ENCODE measurements at places on chromosomes 11 and 22. TPM values are rescaled to one million over a fixed set of nuclear protein-coding genes. Genes with fewer than 3 reads are reported as not detected.

GRCh38 chr11:25327656-25328055, 830.8 kb downstream of the LUZP2 start:
- no peak for DNase-seq

DNA sequence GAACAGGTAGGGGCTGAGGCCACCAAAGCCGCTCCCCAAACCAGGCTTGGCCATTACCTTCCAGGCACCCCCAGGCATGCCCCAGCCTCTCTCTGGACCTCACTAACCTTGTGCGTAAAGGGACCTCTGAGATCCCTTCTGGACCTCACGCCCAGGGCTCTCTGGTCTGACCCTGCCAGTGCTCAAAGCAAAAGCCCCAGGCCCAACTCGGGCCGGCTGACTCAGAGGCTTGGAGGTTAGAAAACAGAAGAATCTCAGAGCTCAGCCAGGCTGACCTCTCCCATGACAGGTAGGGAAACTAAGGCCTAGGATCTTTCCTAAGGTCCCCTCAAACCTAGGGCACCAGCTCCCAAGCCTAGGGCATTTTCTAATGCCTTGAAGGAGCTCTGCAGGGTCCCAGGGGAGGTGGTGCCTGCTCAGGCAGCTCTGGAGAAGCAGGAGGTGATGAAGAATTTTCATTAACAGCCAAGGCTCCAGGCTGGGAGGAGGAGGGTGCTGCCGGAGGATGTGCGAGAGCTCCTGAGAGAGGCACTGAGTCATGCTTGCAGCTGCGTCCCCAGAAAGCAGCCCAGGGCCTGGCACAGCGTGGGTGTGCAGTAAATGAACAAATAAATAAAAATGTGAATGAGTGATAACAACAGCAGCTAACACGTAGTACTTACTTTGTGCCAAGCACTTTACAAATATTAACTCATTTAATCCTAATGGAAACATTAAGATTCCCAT, 25.6 kb downstream of the ARRB1 start:
- DNase-seq: no peak

- DNase-seq: no peak
Measured at GRCh38 chr11:102332611-102332994, 14.4 kb upstream of the BIRC2 start.

- DNase-seq: peak; percentile 40
Measured at GRCh38 chr11:110777775-110778174, 65.5 kb upstream of the ARHGAP20 start.

- no peak for DNase-seq
Measured at GRCh38 chr22:20213833-20214708, 54.0 kb downstream of the RTN4R start.

Gene OR2D2
- not detected for polyA plus RNA-seq

All from muscle of leg (tissue), 16 donors.